Naive thymus-derived CD8-positive, alpha-beta T cell (primary cell): ENCODE measurements at places on chromosomes 5 and 9.

- DNase-seq: no peak
Observed at GRCh38 chr5:61327760-61328753, 4.0 kb upstream of the ZSWIM6 start.

GRCh38 chr5:79464695-79465332 is 49.1 kb downstream of the HOMER1 start:
- DNase-seq: no peak

DNA sequence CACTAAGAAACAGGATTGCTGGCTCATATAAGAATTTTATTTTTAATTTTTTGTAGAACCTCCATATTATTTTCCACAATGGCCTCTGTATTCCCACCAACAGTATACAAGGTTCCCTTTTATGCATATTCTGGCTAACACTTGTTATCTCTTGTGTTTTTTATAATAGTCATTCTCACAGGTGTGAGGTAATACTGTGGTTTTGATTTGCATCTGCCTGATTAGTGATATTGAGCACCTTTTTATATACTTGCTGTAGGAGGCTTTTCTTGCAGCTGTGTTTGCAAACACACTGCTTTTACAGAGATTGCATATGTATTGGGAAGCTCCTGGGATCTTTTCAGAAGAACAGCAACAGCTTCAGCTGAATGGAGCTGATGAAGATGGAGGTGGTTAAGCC is 164.8 kb downstream of the DEPDC1B start:
- DNase-seq: no peak

DNA sequence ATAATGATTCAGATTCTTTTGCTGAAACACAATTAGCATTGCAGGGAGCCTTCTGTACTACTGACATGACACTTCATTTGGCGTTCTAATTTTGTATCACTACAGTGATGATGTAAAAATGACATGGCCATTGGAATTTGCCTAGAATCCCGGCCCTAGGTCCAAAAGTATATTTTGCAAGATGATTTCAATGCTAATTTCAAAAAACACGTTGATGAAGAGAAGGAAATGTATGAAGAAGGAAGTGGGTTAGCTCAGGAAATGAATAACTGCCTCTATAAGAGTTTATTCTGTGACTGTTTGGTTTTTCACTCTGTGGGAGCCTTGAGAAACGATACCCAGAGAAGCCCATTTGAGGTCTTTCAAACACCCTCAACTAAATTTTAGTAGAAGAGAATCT is 59.3 kb downstream of the OSTF1 start:
- DNase-seq: no peak

DNA sequence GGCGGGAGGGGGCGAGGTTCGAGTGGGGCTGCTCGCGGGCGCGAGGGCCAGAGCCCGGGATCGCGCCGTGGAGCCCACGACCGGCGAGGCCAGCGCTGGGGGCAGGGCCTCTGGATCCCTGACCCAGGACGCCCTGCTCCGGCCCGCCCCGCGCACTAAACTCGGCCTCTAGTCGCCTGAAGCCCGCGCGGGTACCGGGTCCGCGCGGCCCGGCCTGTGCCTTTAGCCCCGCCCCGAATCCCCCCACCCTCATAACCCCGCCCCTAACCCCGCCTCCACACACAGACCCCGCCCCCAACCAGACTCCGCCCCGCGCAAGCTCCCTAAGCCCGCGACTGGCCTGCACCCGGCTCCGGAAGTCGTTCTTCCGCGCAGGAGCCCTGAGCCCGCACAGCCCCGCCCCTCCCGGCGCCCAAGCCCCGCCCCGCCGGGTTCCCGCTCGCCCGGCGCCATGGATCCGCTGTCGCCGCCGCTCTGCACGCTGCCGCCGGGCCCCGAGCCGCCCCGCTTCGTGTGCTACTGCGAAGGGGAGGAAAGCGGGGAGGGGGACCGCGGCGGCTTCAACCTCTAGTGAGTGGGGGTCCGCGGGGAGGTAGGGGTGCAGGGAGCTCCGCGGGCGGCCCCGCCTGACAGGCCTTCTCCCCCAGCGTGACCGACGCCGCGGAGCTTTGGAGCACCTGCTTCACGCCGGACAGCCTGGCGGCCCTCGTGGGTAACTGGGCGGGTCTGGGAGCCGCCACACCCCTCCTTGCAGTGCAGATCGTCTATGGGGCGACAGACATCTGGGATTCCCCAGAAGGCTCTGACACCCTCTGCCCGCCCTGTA is at the start of gene PAXX:
PAXX (plus strand) TSS at position 430 of the 826 bp plus-strand sequence; CDS start at position 452, 22 bp downstream.
- peak; percentile 95 for DNase-seq

GRCh38 chr5:168207450-168208029 is 83.9 kb upstream of the WWC1 start:
- DNase-seq: no peak

GRCh38 chr9:22590336-22591033 is 143.9 kb downstream of the DMRTA1 start:
- DNase-seq: no peak

DNA sequence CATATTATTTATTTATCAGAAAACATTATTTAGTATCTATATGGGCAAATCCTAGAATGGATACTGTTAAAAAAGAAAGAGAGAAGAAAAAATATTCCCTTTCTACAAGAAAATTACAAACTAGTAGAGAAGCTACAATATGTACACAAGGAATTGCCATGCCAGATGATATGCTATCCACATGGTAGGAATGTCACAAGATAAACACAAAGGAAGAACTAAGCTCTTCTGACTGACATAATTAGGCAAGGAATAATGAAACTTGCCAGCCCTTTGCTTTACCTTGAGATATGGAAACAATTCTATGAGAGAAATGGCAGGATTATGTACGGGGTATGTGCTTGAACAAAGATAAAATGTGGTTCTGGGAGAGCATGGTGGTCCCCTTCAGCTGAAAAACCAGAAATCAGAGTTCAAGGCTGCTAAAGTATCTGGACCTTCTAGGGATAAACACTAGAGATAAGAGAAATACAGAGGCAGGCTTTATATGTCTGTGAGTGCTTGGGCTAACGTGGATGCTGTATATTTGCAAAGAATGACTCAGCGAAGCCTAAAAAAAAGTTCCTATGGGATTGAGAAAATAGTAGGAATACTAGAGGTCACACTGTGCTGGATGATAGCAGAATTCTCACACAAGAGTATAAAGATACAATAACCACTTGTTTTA is 451.6 kb downstream of the TLE1 start:
- no peak for DNase-seq

DNA sequence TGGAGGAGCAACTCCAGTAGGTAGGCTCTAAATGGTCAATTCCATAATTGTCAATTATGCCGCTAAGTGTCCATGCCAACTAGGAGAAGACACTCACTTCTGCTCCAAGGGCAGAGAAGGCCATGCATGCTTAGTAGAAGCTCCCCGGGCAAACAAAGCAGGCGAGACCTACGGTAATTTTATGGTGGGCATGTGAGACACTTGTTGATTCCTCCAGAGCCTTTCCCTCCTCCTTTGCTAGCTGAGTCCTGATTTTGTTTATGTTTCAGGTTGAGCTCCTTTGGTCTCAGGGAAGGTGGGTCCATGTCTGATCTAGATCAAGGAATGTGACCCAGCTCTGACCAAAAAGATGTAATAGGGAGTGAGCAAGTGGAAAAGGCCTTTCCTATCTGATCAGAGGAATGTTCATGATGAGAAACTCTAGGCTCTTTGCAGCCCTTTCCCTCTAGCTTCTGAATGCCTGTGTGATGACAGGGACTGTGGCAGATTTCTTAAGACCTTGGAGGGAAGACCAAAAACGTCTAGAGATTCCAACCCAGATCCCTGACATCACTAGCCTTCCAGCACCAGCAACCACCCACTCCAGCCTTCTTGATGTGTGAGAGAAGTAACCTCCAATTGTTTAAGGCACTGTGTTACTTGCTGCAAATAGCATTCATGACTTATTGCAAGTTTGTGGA is 7.7 kb upstream of the CPEB4 start:
- DNase-seq: no peak

DNA sequence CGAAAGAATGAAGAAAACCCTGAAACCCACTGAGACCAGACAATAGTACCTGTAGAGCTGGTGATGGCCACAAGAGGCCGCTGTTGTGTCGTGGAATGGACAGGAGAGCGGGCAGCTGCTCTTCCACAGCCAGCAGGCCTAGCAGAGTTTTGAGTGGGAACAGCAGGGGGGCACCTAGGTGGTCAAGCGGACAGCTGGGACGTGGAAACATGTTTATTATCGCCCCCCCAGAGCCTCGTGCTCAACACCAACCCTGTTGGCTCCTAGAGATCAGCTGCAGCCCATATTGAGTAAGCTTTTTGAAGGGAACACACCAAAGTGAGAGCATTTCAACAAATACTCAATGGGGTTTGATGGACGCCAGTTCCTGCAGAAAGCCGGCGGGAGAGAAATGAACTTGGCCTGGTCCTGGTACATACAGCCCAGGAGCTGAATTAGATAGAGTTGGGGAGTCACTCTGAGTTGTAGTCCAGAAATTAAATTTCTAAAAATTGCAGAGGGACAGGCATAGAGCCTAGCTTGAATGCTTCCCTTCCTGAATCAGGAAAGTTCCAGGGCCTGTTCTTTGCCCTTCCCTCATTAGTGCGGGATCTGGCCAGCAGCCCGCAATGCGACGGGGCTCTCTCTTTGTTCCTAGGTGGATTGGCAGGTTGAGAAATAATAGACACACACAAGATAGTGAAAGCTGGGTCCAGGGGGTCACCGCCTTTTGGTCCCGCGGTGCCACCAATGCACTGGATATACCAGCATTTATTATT is 33.8 kb downstream of the MFAP3 start:
- peak; percentile 79 for DNase-seq

GRCh38 chr9:137412431-137412830 is 10.5 kb downstream of the EXD3 start:
- no peak for DNase-seq

DNA sequence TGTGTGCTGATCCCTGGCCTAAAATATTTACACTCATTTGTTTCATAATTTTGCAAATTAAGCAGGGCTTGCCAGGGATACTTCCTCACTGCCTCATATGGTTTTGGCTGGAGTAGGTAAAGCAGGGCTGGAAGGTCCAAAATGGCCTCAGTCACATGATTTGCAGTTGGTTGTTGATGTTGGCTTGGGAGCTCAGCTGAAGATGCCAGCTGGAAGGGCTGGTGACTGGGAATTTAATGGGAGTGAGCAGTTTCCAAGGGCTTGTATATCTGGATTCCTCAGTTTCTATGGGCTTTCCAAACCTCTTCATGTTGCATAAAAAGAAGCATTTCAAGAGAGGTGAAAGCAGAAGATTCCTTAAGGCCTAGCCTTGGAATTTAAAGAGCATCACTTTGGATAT is 729.3 kb downstream of the CDH18 start:
- DNase-seq: no peak

DNA sequence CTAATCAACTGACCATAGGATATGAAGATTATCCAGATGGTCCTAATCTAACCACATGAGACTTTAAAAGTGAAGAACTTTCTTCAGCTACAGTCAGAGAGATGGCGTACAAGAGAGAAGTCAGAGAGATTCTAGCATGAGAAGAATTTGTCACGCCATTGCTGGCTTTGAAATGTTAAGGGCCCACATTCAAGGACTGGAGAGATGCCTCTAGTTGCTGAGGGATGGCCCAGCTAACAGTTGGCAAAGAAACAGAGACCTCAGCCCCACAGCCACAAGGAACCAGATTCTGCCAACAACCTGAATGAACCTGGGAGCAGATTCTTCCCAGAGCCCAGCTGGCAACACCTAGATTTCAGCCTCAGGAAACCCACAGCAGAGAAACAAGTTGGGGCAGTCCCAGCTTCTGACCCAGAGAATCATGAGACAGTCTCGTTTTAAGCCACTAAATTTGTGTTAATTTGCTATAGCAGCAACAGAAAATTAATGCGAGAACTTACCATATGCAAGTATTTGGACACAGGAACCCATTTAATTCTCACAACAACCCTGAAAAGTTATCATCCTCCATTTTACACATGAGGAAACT is 132.0 kb downstream of the MLLT3 start:
- no peak for DNase-seq

DNA sequence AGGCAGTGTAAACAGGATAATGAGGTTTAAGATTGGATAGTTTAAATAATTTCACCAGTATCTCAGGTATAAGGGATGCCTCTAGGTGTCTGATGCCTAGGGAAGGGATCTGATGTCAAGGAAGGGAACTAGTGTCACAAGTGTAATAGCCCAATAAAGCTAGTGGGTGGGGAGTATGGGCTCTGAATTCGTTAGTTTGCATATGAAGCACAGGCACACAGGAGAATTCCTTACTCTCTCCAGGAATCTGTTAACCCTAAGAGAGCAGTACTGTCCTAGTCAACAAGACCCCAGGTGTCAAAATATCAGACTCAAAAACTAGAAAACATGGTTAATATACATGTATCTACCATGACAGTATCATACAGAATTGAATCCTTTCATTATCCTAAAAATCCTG is 352.5 kb upstream of the CYLC2 start:
- no peak for DNase-seq

DNA sequence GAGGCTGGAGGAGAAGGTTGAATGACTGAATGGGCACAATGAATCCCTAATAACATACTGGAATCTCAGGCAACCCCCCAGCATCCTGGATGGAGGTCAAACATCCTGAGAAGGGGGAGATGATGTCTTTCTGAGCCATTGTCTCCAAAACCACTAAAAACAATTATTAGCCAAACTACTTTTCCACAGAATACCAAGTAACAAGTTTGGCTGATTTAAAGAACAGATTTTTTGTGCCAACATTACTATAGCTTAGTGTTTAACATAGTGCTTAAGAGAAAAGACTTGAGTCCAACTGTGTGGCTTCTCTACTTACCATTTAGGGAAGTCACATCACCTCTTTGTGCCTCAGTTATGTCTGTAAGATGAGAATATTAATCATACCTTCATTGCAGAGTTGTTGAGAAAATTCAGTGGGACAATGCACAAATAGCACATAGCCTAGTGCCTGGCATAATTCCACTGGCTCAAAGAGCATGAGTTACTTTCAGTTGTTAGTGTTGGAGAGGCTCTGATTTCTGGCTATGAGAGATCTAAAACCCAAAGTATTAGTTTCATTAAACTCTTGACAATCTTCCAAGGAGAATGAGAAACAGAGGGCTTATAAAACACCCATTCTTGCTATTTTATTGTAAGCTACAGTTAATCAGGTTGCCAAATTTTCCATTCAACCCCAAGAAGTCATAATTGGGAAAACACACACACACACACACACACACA is 111.3 kb upstream of the NR3C1 start:
- DNase-seq: no peak

DNA sequence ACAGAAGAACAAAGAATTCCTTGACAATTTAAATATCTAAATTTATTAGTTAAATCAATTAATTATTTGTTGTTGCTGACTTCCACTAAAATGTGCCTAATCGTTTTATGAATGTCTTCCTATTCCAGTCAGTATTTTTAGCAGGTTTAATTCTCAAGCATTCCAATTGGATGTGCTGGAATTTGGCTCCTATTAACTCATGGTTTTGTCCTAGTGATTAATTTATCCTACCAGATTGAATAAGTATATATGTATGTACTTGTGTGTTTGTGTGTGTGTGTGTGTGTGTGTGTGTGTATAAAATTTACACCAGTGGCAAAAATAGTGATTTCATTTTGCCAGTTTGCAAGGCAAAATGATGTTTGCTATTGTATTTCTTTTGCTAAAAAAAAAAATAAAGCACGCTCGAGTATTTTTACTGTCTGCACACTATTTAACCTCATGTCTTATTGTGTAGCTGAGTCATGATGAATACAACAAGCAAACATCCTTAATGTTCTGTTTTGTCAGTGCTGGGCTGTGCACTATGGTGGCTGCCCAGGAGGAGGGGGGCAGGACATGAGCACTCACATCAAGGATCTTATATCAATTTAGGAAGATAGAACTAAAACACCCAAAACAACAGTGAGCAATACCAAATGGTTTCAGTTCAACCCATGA is 375.5 kb downstream of the PDE4D start:
- DNase-seq: no peak
